ENCODE measurements at places on chromosomes 6 and 20.
A peak's percentile ranks its signal among the peaks of the same experiment; 100 is the strongest.

DNA sequence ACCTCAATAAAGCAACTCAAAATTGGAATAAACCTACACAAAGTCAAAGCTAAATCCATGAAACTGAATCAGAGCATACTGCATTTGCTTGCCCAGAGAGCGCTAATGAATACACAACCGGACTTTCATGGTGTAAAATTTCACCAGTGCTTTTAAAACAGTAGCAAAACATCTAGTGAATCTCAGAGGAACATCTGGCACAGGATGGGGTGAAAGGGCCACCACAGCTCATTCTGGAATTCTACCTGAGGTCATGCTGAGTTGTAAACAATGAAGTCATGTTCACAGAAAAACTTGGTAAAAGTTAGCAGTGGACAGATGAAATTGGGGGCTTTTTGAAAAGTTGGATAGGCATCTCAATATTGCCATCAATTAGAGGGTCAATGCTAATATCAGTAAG is 125.6 kb upstream of the STXBP5 start:
- DNase-seq = no peak

- DNase-seq = no peak
These were observed 102.4 kb downstream of the COL12A1 start for GRCh38 chr6:75103431-75103830.

- DNase-seq = no peak
These were observed 2.2 kb downstream of the PCED1A start for GRCh38 chr20:2838170-2838797.

- no peak for DNase-seq
These were observed 162.0 kb upstream of the EPHA7 start for GRCh38 chr6:93581371-93581770.

DNA sequence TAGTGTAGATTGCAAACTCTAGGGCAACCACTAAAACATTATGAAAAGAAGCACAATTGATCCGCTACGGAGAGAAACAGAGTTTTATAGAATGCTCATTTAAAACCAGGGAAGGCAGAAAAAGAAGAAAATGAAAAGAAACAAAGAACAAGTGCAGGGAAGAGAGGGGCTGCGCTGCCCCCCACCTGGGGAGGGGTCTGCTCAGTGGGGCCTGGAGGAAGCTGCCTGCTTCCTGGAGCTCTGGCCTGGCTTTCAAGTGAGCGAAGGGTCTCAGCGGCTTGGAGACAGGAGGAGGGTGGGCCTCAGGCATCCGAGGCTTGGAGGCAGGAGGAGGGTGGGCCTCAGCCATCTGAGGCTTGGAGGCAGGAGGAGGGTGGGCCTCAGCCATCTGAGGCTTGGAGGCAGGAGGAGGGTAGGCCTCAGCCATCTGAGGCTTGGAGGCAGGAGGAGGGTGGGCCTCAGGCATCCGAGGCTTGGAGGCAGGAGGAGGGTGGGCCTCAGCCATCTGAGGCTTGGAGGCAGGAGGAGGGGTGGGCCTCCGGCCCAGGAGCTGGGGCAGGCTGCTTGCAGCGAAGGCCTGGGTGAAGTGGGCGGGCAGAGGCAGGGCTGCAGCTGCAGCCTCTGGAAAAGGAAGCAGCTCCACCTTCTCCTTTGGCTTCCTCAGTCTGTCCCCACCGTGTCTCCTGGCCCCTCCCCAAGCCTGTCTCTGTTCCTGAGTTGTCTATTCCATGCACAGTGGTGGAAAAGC is 406.3 kb downstream of the TAF4 start:
- no peak for DNase-seq

DNA sequence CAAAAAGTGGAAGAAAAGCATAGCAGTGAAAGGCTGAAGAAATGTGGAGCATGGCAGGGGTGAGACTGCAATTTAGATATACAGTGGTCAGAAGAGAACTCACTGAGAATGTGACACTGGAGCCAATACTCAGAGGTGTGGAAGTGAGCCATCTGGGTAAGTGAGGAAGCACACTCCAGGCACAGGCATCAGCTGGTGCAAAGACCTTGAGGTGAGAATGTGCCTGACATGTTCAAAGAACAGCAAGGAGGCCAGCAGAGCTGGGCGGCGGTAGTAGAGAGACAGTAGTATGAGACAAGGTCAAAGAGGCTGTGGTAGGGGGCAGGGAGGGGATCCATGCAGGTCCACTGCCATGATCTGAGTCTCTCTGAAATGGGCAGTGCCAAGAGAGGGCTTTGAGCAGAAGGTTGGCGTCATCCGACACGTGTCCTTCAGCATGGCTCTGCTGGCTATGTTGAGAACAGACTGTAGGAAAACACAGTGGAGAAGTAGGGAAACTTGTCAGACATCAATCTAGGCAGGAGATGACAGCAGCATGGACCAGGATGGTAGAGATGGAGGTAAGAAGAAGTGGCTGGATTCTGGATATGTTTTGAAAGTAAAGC is 84.4 kb downstream of the PLCG1 start:
- DNase-seq = no peak

DNA sequence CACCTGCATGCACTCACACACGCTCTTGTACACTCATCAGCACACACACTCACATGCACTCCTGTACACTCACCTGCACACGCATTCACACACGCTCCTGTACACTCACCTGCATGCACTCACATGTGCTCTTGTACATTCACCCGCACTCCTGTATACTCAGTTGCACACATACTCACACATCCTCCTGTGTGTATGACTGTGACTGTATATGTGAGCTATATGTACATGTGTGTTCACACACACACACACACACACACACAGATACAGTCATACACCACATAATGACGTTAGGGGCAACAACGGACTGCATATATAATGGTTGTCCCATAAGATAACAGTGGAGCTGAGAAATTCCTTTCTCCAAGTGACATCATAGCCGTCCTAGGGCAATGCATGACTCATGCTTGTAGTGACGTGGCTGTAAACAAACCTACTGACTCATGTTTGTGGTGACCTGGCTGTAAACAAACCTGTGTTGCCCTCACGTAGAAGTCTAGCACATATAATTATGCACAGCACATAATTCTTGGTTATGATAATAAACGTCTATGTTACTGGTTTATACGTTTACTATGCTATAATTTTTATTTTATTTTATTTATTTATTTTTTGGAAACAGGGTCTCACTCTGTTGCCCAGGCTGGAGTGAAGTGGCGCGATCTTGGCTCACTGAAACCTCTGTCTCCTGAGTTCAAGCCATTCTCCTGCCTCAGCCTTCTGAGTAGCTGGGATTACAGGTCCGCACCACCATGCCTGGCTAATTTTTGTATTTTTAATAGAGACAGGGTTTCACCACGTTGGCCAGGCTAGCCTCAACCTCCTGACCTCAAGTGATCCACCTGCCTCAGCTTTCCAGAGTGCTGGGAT is 22.8 kb upstream of the TAF4 start:
- DNase-seq = no peak

DNA sequence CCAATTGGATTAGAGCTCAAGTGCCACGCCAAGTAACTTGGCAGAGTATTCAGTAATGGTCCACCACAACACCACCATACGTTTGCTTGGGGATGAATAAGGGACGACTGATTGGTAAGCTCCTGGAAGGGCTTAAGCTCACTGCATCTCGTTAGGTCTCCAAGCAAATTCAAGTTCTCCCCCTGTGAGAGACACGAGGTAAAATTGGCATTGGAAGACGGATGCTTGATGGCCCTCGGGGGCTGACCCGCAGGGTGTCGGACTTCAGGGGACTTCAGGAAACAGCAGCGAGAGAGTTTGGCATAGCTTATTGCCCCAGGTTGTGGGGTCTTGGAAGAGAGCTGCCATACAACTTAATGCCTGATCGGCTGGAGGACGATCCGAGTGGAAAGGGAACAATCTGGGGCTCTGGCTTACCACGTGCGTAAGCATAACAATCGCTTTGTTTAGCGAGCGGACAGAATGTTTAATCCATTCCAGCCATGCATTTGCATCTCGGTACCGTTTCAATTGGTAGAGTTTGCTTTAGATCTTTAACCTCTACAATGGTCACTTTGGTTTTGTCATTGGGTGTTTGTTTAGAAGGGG is 4.8 kb upstream of the ZNFX1 start:
- no peak for DNase-seq

GRCh38 chr6:10585209-10585845 is 64.2 kb downstream of the GCNT2 start:
- DNase-seq = no peak

- no peak for DNase-seq
These were observed 131.6 kb downstream of the COL9A1 start for GRCh38 chr6:70171236-70171635.

DNA sequence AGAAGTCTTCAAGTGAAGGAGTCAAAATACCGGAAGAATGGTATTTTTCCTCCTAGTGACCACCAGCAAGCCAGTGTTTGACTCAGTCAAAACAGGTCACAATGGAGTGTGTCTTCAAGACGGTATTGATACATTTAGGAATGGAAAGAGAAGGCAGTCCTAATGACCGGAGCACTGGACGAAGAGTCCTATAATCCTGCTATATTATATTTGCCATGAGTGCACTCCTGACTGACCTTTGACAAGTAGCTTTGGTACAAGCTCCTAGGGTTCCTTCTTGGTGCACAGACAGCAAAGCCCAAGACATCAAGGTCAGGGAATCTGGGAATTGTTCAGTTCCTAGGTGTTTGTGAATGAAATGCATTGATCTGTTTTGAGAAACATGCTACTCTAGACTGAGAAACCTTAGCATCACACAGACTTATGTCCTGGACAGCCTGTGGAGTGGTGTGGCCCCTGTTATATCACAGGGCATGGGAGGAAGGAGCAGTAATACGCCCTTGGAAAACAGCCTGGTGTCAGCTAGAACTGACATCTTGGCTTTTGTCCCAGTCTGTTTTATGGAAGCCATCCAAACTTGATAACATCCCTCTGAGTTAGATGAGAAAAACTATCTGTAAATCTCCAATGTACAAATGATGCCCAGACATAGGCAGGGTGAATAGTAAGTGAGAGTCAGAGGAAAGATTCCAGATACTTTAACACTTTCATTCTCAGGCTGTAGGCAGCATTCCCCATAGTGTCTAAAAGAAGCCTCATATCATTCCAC is 18.5 kb downstream of the NOX3 start:
- DNase-seq = no peak

DNA sequence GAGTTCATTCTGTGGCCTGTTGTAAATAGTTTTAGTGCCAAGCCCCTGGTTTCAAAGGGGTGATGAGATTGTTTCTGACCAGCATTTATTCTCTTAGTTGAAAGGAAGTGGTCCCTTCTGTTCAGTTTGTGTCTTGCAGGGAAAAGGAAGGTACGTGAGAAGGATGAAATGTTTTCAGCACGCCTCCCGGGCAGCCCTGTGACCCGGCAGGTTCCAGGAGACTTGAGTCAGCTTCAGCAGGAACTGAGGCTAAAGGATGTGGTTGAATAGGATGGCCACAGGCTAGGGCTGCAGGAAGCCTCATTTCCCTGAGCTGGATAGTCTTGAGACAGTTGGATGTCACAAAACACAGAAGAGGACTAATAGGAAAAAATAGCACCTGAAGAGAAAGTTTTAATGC is 132.4 kb upstream of the SYNDIG1 start:
- DNase-seq = peak; percentile 3

DNA sequence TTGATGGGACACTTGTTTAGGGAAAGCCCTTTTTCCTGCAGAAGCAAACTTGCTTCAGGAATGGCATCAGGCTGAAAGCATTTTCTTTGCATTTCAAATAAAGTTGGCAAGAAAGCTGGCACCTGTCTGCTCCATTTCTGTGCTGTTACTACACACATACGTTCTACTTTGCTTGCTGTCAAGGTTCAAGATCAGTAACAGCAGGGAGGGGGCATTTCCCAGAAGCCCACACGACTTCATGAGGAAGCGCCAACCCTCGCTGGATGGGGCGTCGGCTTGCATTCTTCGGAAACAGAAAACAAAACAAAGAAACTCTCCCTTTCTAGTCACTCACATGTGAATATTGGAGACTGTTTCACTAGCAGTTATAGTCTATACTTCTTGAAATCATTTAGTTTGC is 46.4 kb downstream of the AKAP12 start:
- DNase-seq = no peak

DNA sequence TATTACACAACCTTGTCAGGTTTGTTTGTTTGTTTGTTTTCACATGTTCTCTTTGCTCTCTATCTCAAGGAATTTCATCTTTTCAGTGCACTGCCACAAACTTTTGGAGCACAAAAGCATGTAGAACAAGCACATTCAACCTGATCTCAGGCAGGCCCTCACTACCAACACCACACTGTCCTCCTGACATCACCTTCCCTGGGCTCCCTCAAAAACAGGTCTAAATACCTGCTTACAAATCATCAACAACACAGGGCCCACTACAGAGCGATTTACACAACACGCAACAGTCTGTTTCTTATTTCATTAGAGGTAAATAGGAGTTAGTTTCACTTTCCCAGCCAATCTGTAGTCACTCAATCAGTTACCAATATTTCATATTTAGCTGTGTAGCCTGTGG is 241.4 kb downstream of the EPHA7 start:
- DNase-seq = no peak

- DNase-seq = no peak
These were observed 140.0 kb downstream of the CFAP61 start for GRCh38 chr20:20192366-20192765.

DNA sequence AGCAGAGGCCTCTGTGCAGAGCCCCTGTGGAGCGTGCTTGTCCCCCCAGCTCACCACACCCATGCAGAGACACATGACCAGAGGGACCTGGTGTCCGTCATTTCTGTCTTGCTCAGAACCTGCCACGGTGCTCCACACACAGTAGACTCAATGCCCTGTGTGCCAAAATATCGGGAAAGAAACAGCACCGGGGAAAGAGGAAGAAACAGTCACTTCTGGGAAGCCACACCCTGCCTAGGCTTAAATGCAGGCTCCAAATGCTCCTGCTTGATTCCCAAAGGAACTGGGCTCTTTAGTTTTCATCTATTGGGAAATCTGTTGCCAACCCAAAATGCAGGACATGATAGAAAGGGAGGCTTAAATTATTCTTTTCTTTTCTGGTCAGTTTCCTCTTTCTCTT is 503.9 kb downstream of the CD83 start:
- no peak for DNase-seq

DNA sequence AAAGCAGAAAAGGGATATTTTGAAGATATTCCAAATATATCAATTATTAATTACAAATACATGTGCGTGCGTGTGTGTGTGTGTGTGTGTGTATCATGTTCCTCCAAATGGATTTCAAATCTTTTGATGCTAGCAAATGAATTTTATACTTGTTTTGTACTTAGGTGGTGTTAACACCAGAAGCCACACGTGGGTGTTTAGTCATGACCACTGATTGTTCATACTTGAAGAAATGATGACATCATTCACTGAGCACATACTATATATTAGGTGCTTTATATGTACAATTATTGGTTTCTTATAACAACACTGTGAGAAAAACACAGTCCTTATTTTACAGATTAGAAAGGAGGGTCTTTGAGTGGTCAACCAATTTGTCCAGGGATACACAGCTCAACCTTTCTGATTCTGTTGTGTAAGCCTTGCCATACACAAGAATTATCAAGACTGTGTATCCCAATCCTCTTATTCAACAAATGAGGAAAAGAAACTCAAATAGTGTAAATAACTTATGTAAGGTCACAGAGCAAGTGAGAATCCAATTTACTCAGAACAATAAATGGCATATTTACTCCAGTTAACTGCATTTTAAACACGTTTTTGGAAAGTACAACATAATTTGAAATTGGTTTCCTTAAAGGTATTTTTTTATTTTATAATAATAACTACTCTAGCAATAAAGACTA is 88.5 kb downstream of the BCAS1 start:
- DNase-seq = peak; percentile 26

Measured in NK-92 treated with Interleukin-12 subunit alpha and Interleukin-12 subunit beta, amount 100 ng/mL, for 24 hours (cell line).